ENCODE measurements at places on chromosomes 5 and 9.

DNA sequence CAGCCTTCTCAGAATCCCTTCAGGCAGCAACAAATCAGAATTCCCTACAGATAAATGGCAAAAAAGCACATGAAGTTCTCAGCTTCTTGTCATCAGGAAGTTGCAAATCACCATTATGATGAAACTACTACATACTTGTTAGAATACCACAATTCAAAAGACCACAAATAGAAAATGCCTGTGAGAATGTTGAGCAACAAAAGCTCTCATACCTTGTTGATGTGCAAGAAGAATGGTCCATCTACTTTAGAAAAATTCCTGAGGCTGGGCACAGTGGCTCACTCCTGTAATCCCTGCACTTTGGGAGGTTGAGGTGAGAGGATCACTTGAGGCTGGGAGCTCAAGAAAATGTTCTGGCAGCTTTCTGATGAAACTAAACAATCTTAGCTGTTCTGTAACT is 278.1 kb downstream of the ICE1 start:
- DNase-seq, result no peak

GRCh38 chr5:458547-459353 is 15.8 kb downstream of the EXOC3 start:
- DNase-seq, result peak; percentile 58

DNA sequence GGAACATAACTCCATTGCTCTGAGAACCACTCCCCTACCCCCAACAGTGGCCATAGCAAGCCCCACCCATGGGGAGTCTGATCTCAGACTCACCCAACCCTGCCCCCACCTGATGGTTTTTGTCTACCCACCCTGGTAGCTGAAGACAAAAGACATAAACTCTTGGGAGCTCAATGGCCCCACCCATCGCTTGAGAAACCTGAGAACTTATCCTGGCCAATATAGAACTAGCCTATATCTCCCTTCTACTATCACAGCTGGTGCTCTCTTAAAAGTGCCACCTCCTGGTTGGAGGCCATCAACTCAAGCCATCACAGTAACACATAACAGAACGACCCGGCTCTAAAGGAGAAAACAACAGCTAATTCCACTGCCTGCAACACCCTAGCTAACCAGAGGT is 47.9 kb upstream of the SNAPC3 start:
- no peak for DNase-seq

GRCh38 chr9:79946712-79947111 is 374.9 kb downstream of the TLE4 start:
- no peak for DNase-seq

DNA sequence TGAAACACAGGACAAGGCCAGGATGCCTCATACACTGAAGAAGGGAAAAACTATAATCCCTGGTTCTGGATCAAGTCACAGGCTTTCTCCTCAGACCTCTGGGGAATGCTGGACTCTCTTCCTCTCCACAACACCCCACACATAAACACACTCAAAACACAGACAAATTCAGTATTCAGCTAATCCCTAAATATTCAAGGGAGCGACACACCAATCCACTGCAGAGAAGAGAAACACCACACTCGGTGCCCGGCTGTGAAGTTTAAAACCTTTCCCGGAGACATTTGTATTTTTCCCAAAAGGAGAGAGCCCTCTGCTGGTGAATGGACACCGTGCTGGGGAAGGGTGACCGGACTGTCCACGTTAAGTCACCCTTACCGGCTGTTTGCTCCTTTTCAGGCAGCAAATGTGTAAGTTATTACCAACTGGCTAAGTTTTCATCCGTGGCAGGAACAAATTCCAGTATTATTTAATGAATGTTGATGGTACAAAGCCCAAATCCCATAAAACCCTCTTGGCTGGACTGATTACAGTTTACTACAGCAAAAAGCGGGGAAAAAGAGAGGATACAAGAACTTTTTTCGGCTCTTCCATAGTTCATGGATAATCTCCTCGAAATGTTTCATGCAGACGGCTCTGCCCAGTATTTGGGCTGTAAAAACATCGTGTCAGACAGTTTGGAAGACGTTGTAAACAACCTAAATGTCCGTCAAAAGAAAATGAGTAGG is 130.9 kb upstream of the SLC30A5 start:
- DNase-seq, result peak; percentile 49

GRCh38 chr5:64126202-64126741 is 39.4 kb upstream of the RNF180 start:
- DNase-seq, result no peak

DNA sequence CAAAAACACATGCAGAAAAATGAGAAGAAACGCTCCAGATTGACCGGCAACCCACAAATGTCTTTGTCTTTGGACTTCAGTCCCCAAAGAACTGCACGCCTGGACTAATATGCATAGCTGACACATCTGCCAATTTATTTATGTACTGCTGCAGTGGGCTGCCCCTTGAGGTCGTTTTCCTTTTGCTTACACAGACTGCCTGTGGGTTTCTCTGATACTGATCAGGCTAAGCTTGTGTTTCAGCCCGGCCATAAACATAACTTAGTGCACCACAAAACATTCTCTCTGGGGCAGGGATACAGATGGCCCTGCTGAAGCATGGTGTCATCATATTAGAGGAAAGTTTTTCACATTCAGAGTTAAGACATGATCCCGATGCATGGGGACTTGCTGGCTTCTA is 75.4 kb downstream of the NUDT12 start:
- no peak for DNase-seq

DNA sequence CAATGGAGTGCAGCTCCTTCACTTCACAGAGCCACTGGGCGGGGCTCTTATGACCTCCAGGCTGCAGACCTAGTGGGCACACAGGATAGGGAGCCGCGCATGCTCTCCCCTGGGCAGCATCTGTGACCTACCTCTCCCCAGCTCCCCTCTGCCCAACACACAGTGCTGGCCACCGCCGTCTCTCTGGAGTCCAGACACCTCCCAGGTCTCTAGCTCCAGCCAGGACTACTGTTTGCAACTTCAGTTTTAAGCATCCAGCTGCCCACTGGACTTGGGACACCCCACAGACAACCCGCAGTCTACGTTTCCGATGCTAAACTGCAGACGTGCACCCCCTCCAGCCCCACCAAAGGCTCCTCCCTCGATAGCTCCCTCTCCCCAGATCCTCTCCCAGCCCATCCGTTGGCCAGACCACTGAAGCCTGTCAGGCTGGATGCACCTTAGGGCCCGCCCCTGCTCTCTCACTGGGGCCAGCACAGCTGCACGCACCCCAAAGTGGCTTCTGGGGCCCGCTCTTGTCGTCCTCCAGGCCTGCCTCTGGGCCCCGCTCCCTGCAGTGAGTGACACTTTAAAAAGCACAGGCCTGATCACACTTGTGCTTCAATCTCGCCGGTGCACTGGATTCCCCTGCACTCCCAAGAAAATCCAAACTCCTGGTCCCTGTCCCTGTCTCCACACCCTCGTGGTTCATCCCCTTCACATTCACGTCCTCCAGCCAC is 11.3 kb downstream of the FLT4 start:
- DNase-seq, result no peak

GRCh38 chr5:76166886-76167576 is 83.8 kb downstream of the SV2C start:
- no peak for DNase-seq

GRCh38 chr9:20989923-20990341 is 41.5 kb downstream of the HACD4 start:
- DNase-seq, result no peak

DNA sequence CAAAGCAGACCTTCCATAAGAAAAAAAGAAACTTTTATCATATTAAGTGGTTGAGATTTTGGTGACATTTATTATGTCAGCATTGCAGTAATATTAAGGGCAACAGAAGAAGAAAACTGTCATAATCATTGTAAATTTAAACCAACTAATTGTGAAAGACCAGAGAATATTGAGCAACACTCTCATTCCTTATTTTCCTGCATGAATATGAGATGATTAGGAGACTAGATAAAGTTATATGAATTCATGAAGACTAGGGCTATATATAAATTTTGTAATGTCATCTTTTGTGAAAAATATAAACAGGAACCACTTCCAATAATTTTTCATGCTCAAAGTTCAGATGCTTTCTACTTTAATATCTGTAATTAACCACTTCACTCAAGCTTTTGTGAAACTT is 974.5 kb upstream of the CDH10 start:
- no peak for DNase-seq

- no peak for DNase-seq
Measured at GRCh38 chr5:136675769-136676168, 310.4 kb upstream of the TRPC7 start.

DNA sequence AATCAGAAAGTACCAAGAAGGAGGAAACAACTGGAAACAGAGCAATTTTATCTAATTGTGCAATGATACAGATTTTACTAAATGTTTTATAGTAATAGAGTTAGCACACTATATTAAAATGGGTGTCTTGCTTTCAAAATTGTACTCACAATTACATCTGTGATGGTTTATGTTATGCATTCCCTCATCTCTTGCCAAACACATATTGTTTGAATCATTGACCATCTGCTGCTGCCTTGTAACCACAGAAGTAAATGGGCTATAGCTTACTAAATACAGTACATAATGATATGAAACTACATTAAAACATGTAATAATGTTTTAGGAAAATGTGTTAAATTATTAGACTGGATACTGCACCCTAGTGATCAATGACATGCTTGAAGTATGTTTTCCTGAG is 158.1 kb downstream of the SLC25A46 start:
- DNase-seq, result no peak

GRCh38 chr9:114757395-114757794 is 48.4 kb downstream of the TNFSF15 start:
- DNase-seq, result no peak

DNA sequence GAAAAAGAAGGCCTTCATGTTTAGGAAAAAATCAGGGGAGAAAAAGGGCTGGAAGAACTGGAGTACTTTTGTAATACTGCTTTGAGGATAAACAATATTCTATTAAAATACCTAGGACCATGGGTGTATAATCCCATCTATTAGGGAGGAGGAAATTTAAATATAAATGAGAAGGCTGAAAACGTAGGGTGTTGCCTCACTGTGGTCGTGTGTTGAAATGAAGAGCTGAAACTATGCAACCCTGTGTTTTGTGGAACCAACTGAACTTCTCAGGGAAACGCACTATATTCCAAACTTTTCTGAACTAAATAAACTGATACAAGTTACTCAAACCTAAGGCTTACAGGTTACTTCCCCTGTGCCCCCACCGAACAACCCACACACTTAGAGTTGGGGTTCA is 4.5 kb upstream of the CNTLN start:
- no peak for DNase-seq

GRCh38 chr5:32574540-32575175 is 10.7 kb upstream of the SUB1 start:
- no peak for DNase-seq

Measured in GM04504 (cell line).